ENCODE measurements at places on chromosomes 5 and 9.

- no peak overlapping the region for H3K27ac ChIP-seq
- no peak overlapping the region for H3K4me3 ChIP-seq
- peaks cover 4% of the 10 kb centered on the region for H3K36me3 ChIP-seq
- DNase-seq, result no peak
- H3K4me1 ChIP-seq, result no peaks in the 10 kb centered on the region
These were observed 52.9 kb downstream of the BARX1 start for GRCh38 chr9:93902051-93902779.

DNA sequence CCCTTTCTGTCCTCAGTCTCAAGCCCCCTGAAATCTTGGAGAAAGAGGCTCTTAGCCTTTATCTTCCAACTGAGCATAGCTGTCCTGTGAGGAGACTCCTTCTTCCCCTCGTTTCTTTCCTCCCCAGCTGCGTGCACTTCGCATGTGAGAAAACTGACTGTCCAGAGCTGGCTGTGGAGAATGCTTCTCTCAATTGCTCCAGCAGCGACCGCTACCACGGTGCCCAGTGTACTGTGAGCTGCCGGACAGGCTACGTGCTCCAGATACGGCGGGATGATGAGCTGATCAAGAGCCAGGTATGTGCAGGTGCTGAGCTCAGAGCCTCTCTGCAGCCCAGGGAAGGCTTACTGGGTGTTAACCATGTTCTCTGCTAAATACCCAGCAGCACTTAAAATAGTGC is 190.8 kb downstream of the PAPPA start:
- DNase-seq, result no peak
- H3K27me3 ChIP-seq, result no peaks in the 10 kb centered on the region
- H3K4me1 ChIP-seq, result peaks cover 12% of the 10 kb centered on the region
- H3K4me3 ChIP-seq, result no peak overlapping the region

GRCh38 chr5:172293745-172294342 is 10.3 kb upstream of the UBTD2 start:
- DNase-seq, result no peak
- H3K27me3 ChIP-seq, result peaks cover 2% of the 10 kb centered on the region
- H3K27ac ChIP-seq, result no peak overlapping the region

DNA sequence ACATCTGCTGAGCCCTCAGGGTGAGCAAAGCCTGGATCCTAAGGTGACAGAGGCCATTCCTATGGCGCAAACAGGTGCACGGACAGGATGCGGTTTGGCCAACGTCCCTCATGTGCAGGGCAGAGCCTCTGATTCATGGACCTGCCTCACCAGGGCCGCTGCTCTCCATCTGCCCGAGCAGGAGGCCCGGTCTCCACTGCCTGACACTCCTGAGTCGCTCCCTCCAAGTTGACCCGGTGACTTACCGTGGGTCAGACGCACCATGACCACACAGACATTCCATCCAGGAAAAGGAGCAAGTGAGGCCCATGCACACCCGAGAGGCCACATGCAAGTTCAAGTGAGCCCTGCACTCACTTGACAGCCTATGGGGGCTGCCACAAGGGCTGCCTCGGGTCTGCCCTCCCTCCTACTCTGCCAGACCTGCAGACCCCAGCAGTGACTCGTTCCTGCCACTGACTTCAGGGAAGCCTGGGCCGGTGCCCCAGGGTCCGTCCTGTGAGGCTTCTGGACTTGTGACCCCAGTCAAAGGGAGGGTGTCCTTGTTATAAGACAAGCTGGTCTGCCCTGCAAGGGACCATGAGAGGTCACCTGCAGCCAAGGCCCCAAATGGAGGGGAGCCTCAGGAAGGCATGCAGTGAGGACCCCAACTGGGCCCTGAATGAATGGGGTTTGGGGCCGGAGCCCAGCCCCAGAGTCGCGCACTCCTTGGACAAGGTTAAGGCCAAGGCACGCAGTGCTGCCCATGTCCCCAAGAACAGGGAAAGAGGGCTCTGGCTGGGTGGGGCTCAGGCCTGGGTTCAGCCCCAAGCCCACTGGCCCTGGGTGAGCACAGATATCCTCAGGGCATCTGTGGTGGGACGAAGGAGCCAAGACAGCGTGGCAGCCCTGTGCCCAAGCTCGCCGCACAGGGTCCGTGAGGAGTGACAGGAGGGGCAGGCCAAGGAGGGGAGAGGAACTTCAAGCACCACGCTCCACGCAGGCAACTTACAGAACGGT is 10.1 kb downstream of the BRD3OS start:
- DNase-seq, result no peak
- H3K27me3 ChIP-seq, result peaks cover 2% of the 10 kb centered on the region
- H3K4me1 ChIP-seq, result no peaks in the 10 kb centered on the region
- H3K4me3 ChIP-seq, result no peak overlapping the region
- peaks cover 15% of the 10 kb centered on the region for H3K36me3 ChIP-seq

DNA sequence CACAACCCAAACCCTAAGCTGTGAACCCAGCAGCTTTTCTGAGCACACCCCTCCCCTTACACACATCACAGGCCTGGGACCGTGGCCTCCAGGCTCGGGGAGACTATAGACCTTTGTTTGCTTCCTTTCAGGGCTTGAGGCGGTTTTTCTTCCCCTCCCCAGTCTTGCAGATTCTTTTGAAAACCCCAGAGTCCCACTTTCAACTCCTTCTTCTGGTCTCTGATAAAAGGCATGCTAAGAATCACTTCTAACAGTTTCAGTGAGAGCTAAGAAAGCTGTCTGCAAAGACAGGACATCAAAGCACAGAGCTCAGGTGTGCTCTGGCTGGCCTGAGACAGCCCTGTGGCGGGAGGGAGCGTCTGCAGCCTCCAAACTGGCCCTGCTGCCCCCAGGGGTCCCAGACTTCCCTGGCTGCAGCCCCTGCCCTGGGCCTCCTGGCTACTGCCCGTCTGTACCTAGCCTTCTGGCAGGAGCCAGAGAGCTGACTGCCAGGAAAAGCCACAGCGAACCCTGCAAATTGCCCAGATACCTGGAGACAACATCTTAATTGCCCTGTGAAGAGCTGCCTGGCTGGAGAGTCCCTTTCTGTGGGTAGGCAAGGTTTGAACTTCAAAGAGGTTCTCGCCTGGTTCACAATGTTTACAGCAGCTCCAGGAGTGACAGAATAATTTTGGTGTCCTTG is 138.9 kb downstream of the GADD45G start:
- no peak overlapping the region for H3K27ac ChIP-seq
- DNase-seq, result no peak
- H3K4me3 ChIP-seq, result no peak overlapping the region
- H3K27me3 ChIP-seq, result no peaks in the 10 kb centered on the region

DNA sequence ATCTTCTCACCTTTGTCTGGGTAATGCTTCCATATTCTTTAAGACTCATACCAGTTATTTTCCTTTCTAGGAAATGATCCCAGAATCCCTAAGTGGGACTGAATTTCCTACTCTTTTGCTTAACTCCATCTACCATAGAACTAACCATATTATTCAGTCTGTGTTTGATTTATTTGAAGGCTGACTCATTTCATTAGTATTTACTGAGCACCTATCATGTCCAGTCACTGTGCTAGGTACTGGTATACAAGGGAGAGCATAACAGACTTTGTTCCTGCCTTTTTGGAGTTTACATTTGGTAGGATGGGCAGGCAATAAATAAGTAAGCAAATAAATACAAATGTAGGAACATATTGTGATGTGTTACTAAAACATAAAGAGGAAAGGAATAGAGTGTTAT is 4.3 kb downstream of the NPR2 start:
- peak overlapping the region; percentile 82 for H3K4me3 ChIP-seq
- no peak for DNase-seq
- H3K27ac ChIP-seq, result peak overlapping the region; percentile 13
- no peaks in the 10 kb centered on the region for H3K27me3 ChIP-seq
- H3K36me3 ChIP-seq, result peaks cover 8% of the 10 kb centered on the region

DNA sequence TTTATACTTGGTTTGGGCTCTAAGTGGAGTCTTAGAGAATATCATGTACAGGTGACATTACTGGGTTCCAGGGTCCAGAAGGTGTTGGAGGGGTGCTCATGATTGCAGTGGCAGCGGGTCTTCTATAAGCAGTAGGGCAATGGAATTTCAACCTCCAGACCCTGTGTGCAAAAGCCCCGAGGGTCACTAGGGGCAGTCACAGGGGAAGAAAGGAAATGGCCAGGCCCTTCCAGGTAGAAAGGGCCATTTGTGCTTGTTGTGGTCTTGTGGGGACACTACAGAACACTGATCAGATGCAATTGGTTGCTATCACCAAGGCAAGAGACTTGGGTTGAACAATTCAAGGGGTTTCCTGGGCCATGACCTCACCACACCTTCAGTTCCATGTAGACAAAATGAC is 283.4 kb downstream of the GADD45G start:
- H3K4me3 ChIP-seq, result no peak overlapping the region
- no peak overlapping the region for H3K27ac ChIP-seq
- peaks cover 14% of the 10 kb centered on the region for H3K36me3 ChIP-seq
- no peaks in the 10 kb centered on the region for H3K4me1 ChIP-seq

DNA sequence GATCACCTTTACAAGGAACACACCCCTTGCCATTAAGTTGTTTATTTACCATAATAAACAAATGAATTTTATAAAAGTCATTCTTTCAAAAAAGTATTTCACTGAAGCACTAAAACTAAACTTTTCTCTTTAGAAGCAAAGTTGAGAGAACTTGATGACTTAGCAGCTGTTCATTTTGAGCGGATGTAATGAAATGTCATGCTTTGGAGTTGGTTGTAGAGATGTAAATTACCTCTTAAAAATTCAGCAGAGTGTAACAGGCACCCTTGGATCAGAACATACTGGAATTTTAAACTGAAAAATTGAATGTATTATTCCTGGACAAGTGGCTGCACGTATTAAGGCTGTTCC is 617.2 kb downstream of the PDE4D start:
- no peak overlapping the region for H3K27ac ChIP-seq
- H3K4me1 ChIP-seq, result peaks cover 10% of the 10 kb centered on the region
- H3K27me3 ChIP-seq, result no peaks in the 10 kb centered on the region
- DNase-seq, result no peak
- H3K36me3 ChIP-seq, result no peaks in the 10 kb centered on the region

- H3K4me3 ChIP-seq, result no peak overlapping the region
- peaks cover 45% of the 10 kb centered on the region for H3K4me1 ChIP-seq
- H3K36me3 ChIP-seq, result no peaks in the 10 kb centered on the region
- no peak for DNase-seq
These were observed 45.0 kb downstream of the ROPN1L start for GRCh38 chr5:10486511-10487344.

GRCh38 chr9:135814421-135815095 is 92.8 kb downstream of the CAMSAP1 start:
- peaks cover 5% of the 10 kb centered on the region for H3K4me1 ChIP-seq
- no peak overlapping the region for H3K27ac ChIP-seq
- DNase-seq, result no peak
- H3K4me3 ChIP-seq, result no peak overlapping the region

DNA sequence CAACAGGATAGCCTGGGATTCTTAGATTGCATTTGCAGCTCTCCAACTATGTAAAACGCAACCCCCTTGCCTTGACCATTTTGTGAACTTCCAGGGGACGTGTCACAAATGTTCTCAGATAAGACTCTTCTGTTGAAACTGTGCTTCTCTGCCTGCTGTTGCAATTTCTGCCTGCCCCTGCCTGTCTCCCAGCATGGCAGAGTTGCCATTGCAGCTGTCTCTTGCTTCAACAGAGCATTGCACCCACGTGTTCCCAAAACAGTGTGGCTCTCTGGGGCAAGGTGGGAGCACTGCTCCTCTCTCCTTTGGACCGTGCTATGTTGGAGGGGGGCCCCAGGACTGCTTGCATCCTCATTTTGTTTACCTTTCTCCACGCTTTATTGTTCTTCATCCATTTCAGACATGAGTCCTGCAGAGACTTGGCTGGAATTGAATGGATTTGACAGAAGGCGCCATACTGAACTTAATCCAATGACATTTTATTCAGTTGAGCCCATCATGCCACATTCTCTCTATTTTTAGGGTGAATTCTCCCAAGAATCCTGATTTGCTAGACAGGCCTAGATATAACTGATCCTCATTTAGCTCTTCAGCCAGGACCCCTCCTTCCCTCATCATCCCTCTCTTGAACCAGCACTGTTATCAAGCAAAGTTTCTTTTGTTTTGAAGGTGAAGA is 90.7 kb downstream of the MAT2B start:
- no peaks in the 10 kb centered on the region for H3K36me3 ChIP-seq
- H3K27me3 ChIP-seq, result peaks cover 12% of the 10 kb centered on the region
- no peaks in the 10 kb centered on the region for H3K4me1 ChIP-seq
- no peak overlapping the region for H3K27ac ChIP-seq
- H3K4me3 ChIP-seq, result no peak overlapping the region

- DNase-seq, result no peak
- no peaks in the 10 kb centered on the region for H3K4me1 ChIP-seq
- H3K27me3 ChIP-seq, result no peaks in the 10 kb centered on the region
- H3K27ac ChIP-seq, result no peak overlapping the region
- H3K4me3 ChIP-seq, result no peak overlapping the region
These were observed 391.3 kb downstream of the SLCO4C1 start for GRCh38 chr5:101904736-101905135.

DNA sequence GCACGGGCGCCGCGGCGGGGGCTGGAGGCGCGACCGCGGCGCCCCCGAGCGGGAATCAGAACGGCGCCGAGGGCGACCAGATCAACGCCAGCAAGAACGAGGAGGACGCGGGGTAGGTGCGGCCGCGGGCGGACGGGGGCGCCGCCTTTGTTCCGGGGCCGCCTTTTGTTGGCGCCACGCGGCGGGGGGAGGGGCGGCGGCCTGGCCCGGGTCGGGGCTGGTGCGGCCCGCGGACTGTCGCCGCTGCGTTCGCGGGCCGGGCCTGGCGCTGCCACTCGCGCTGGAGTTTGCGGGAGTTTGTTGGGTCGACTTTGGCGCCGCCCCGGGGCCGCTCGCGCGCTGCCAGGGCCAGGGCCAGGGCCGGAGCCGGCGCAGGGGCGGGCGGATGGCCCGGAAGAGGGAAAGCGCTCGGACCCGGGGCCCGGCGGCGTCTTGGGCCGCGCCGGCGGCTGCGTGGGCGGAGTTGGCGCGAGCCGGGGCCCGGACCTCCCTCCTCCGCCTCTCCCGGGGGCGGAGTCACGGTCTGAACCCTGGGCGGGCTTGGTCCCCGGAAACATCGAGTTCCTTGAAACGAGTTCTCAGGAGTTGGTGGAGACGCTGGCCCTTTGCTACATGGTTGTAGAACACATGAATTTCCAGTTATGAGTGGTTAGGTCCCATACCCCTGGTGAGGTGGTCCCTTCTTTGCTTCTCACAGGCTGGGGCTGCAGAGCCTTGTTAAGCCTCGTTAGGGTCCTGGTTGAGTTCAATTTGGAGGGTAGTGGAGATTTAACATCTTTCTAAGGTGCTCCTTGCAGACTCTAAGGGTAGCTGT is 809 bp downstream of the HNRNPAB start:
- peaks cover 14% of the 10 kb centered on the region for H3K27me3 ChIP-seq
- peak; percentile 49 for DNase-seq
- H3K27ac ChIP-seq, result peak overlapping the region; percentile 76
- H3K4me3 ChIP-seq, result peak overlapping the region; percentile 96

DNA sequence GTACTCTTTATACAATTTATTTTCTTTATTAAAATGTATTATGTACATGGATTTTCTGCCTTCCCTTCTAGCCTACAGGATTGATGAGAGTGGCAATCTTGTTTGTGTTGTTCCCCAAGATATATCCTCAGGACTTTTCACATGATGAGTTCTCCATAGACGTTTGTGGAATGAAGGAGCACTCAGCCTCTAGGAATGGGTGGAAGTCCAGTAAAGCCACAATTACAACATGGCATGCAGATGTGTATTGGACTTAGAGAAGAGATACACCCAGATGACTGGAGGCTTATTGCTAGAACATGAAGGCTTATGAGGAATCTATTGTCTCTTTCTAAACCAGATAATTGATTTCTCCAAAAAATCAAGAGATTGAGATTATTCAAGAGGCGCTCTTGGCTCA is 8.2 kb upstream of the DOCK2 start:
- H3K4me1 ChIP-seq, result peaks cover 89% of the 10 kb centered on the region
- DNase-seq, result peak; percentile 89
- H3K27ac ChIP-seq, result peak overlapping the region; percentile 81
- H3K36me3 ChIP-seq, result peaks cover 24% of the 10 kb centered on the region
- peak overlapping the region; percentile 13 for H3K4me3 ChIP-seq
- H3K27me3 ChIP-seq, result no peaks in the 10 kb centered on the region
